ENCODE measurements at places on chromosomes 1 and 21. TPM values are rescaled to one million over a fixed set of nuclear protein-coding genes. Genes with fewer than 3 reads are reported as not detected.

Gene ACOT11
- 3.5 TPM for total RNA-seq

- no peak for DNase-seq
Observed at GRCh38 chr1:207807690-207808321, 56.0 kb downstream of the CD46 start.

DNA sequence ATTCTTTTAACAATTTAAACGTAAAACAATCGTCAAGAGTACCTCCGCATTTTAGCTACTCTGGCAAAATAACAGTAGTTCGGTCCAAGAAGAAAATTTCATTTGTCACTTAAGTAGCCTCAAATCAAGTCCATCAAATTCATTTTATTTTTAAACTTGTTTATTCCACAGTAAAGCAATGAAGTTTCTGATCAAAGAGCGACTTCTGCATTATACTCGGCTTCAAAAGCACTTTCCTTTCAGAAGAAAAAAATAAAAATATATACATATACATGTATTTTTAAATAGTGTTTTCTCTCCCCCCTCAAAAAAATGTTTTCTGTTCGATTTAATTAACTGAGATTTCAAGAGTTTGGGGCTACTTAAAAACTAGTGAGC lies 115.0 kb downstream of the RERE start:
- DNase-seq = no peak

Gene MX2
- total RNA-seq = 39.6 TPM

- no peak for DNase-seq
Observed at GRCh38 chr1:209673631-209674417, 1.4 kb upstream of the G0S2 start.

DNA sequence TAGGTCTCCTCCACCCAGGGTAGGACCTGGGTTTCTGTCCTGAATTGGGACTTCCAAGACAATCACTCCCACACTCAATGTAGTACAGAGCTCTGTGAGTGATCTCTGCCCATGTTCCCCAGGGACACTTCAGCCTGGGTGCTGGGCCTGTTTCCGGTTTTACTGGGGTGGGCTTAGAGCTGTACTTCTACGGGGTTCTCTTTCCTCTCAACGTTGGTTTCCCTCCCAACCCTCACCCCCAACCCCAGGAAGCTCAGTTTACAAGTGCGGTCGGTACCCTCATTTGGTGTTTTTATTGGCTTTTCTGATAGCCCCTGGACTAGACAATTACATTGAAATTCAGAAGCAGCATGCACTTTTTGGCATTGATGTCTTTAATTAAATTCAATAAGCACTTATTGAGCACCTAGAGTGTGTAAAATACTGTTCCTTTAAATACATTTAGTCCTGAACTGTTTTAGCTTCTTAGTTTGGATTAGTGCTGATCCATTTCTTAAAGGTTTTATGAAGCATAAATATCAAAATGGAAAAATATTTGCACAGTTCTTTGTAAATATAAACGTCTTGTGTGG lies 542 bp upstream of the XPR1 start:
- DNase-seq = no peak

DNA sequence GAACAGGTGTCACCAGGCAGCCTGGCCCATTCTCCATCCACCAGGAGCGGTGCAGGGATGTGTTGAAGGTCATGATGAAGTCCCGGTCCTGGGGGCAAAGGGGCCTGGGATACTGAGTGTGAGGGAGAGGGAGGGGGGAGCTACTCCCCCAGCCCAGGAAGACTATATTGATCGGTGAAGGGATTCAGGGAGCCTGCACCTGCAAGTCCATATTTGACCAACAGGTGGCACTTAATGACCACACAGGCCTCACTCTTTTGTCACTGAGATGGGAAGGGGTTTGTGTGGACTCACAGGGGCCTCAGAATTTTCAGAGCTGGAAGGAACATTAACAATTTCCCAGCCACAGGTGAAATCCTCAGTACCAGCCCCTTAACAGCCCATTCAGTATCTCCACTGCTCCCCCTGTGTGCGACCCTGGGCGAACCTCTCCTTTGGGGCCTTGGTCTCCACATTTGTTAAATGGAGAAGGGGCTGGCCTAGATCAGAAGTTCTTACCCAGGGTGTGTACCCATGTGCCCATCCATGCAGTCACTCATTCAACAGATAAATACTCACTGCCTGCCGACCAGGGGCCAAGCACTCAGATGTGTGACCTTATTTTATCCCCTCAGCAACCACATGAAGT lies 55.6 kb downstream of the NKAIN1 start:
- DNase-seq = no peak

DNA sequence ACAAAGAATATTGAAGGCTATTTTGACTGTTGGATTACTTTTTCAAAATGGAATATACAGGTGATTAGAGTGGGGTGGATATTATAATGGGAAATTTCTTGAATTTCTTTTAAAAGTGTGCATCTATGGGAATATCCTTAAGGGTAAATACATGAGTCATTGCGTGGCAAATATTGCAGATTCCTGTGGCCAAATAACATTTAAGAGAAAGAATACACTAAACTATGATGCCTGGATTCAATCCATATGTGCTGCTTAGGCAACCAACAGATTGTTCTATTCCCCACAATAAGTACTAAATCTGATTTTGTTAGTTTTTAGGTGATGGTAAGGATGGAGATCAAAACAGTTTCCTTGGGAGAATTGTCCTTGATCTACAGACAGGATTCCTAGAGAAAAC lies 119.5 kb downstream of the HMCN1 start:
- DNase-seq = no peak

DNA sequence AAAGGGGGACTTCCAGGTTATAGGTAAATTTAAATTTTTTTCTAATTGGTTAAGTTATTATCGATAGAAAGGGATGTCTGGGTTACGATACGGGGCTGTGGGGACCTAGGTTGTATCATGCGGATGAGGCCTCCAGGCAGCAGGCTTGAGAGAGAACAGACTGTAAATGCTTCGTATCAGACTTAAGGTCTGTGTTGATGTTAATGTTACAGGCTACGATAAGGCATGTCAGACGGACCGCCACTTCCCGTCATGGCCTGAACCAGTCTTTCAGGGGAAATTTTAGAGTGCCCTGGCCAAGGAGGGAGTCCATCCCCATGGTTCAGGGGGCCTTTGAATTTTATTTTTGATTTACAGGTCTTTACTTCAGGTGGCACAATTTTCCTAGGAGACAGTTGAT lies 16.7 kb downstream of the ABCG1 start:
- no peak for DNase-seq

Gene BCAN
- not detected for total RNA-seq

- DNase-seq = no peak
Observed at GRCh38 chr1:60732977-60733401, 349.4 kb upstream of the NFIA start.

DNA sequence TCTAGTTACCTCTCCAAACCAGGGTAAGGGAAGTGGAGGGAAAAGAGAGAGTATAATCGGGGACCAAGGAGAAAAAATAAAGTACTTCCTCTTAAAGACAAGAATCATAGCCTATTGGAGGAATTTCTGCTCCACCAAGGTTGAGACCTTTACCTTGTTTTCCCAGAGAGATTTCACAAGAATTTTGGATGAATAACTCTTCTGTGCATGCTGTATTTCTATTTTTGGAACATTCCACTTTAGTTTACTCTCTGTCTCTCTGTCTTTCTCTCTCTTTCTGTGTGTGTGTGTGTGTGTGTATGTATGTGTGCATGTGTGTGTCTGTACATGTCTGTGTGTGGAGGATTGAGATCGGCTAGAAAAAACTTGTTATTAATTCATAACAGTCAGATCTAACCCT lies 318.4 kb upstream of the RGS18 start:
- DNase-seq = no peak

DNA sequence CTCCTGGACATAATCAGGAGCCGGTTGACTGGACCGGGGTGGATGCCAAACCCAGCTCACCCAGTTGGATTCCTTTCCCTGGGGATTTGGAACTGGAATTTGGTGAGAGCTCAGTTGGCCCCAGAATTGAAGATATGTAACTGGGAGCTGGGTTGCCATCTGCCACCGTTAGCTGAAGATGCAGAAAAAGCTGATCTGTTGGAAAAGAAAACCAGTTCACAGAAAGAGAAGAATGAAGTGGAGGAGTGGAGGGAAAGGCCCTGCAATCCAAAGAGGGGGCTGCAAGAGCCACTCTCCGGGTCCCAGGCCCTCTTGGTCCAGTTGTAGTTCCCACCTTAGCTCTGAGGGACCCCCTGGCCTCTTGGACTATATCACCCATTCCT lies 16.0 kb downstream of the TEX35 start:
- no peak for DNase-seq

DNA sequence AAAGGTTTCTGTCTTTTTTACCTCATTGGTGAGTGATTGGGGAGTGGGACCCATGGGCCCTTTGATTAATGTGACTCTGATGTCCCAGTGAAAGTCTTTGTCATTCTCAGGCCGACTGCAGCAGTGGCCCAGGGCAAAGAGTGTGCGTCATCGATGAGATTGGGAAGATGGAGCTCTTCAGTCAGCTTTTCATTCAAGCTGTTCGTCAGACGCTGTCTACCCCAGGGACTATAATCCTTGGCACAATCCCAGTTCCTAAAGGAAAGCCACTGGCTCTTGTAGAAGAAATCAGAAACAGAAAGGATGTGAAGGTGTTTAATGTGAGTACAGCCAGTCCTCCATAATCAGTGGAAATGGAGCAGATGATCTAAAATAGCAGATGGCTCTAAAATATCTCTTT lies 19.4 kb downstream of the NTPCR start:
- no peak for DNase-seq

GRCh38 chr1:8545078-8545477 lies 227.2 kb downstream of the SLC45A1 start:
- DNase-seq = no peak

Gene DMBX1
- total RNA-seq = not detected

DNA sequence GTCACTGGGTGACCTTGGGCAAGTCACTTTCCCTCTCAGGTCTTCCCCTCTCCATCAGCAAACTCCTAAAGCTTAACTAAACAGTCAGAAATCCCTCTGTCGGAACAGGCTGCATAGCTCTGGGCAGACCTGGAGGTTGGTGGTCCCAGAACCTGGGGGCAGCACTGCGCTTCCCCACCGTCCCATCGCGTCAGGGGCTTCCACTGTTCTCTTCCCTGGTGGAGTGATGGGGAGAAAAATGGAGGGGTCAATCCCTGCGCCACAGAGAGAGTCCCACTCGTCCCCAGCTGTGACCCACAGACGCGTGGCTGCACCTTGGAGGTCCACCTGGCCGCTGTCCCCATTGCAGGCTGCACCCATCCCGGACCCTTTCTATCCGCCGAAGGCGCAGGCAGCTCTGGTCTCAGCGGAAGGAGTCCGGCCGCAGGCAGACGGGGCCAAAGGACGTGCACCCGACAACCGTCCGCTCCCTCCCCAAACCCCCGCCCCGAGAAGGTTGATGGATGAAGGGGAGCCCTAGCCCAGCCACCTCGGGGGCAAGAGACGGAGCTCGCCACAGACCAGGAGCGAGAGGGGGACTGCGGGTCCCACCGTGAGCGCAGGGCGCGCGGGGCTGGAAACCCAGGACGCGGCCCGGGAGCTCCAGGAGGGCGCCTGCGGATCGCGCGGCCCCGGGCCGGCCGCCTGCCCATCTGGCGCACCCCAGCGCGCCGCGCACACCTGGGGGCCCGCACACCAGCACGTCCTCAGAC lies 588 bp upstream of the WNT3A start:
- no peak for DNase-seq

Gene NCAM2
- total RNA-seq = 1.2 TPM

GRCh38 chr1:94100785-94101612 lies 19.9 kb downstream of the ABCA4 start:
- DNase-seq = no peak

GRCh38 chr1:170068923-170069322 lies 5.6 kb downstream of the KIFAP3 start:
- no peak for DNase-seq

Gene SPRR1B
- total RNA-seq = not detected

Gene TLCD4
- 18.5 TPM for total RNA-seq

- DNase-seq = no peak
Observed at GRCh38 chr1:28196330-28196729, 19.8 kb upstream of the PTAFR start.
